Uterus (tissue), 4 donors: ENCODE measurements at places on chromosomes 12 and 14. TPM values are rescaled to one million over a fixed set of nuclear protein-coding genes. Genes with fewer than 3 reads are reported as not detected.

HOXC9 gene
- total RNA-seq, result 1.7 TPM

SPX gene
- total RNA-seq, result not detected

ASPG gene
- 16.2 TPM for total RNA-seq

AVPR1A gene
- 23.3 TPM for total RNA-seq

POLR3B gene
- total RNA-seq, result 20.7 TPM

NEUROD4 gene
- not detected for total RNA-seq

LRIG3 gene
- 54.0 TPM for total RNA-seq

DENND5B gene
- total RNA-seq, result 20.0 TPM

ZNF219 gene
- total RNA-seq, result 56.8 TPM

C12orf50 gene
- total RNA-seq, result not detected

DBX2 gene
- not detected for total RNA-seq

BBOF1 gene
- total RNA-seq, result 14.0 TPM

GRCh38 chr14:22070119-22070982, 396.7 kb upstream of the OR4E1 start:
- H3K4me3 ChIP-seq, result no peak overlapping the region
- no peaks in the 10 kb centered on the region for H3K36me3 ChIP-seq
- no peak overlapping the region for H3K27ac ChIP-seq
- no peak for DNase-seq
- H3K27me3 ChIP-seq, result no peaks in the 10 kb centered on the region
- no peaks in the 10 kb centered on the region for H3K4me1 ChIP-seq

GRCh38 chr12:112122823-112123690, 2.3 kb upstream of the TRAFD1 start:
- no peaks in the 10 kb centered on the region for H3K36me3 ChIP-seq
- no peak for DNase-seq
- H3K27me3 ChIP-seq, result no peaks in the 10 kb centered on the region
- H3K4me1 ChIP-seq, result no peaks in the 10 kb centered on the region
- H3K27ac ChIP-seq, result peak overlapping the region; percentile 71

GRCh38 chr14:29893989-29894388, 33.7 kb downstream of the PRKD1 start:
- no peaks in the 10 kb centered on the region for H3K36me3 ChIP-seq
- H3K4me3 ChIP-seq, result no peak overlapping the region
- H3K27ac ChIP-seq, result no peak overlapping the region
- H3K27me3 ChIP-seq, result no peaks in the 10 kb centered on the region
- H3K4me1 ChIP-seq, result no peaks in the 10 kb centered on the region

GRCh38 chr14:102878970-102879460, 43.4 kb upstream of the AMN start:
- no peaks in the 10 kb centered on the region for H3K4me1 ChIP-seq
- no peak overlapping the region for H3K27ac ChIP-seq
- DNase-seq, result no peak
- no peak overlapping the region for H3K4me3 ChIP-seq
- H3K27me3 ChIP-seq, result no peaks in the 10 kb centered on the region

- no peaks in the 10 kb centered on the region for H3K4me1 ChIP-seq
- H3K27me3 ChIP-seq, result no peaks in the 10 kb centered on the region
- no peaks in the 10 kb centered on the region for H3K36me3 ChIP-seq
Observed at GRCh38 chr12:39616251-39616650, 3.4 kb downstream of the ABCD2 start.

DNA sequence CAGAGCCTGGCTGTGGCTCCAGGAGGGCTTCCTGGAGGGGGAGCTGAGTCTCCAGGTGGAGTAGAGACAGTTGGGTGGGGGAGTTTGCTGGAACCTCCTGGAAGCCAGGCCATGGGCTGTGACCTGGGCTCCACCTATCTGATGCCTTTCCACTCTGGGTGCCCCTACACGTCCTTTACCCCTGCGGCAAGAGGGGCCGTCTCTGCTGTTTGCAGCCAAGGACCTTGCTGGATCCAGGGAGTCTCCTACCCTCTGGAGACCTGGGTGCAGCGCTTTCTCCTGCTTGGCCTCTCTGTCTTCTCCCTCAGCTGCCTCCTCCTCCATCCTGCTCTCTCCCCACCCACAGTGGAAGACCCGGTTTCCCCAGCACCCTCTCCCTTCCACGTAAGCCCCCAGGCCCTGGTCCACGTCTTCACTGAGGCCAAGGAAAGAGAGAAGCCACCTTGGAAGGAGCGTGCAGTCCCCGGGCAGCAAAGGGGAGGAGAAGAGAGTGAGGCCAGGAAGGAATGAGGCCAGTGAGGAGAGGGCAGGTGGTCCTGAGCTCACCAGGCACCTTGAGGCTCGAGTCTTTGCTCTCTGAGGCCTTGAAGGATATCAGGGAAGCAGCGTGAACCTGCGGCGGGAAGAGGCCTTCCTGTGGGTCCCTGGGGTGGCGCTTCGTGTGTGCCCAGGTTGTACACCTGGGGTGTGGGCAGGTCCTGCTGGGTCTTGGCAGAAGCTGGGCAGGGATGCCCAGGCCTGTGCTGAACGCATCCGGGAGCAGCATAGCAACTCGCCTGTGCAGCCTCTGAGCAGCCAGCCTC, 294.3 kb upstream of the RTL1 start:
- DNase-seq, result peak; percentile 11
- no peak overlapping the region for H3K4me3 ChIP-seq
- H3K27ac ChIP-seq, result no peak overlapping the region
- H3K27me3 ChIP-seq, result no peaks in the 10 kb centered on the region

DNA sequence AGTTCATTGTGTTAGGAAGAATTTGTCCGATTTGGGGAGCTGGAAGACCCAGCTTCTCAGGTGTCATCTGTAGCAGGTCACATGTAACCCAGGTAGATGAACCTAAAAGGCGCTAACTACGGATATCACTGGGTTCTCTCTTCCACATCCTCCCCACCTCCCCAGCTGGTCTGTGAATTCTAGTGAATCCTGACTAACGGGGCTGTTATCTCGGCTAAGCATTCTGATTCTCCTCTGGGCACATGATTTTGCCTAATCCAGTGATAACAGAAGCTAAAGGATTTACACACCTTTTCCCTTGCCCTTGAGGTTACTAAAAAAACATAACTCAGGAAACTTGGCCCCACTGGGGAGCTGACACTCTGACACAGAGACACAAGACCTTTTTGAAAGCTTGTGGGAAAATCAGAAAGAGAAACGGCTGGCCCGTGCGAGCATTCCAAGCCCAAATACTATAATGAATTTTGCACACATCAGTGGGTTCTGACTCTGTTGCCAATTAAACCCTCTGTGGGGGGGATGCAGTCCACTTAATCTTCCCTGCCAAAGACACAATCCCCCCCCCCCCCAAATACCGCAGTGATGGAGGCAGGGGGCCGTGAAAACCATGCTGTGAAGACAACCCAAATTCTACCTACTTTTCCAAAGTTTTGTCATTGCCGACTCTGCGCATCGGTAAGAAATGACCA, 81.0 kb upstream of the FZD10 start:
- DNase-seq, result no peak
- H3K4me1 ChIP-seq, result no peaks in the 10 kb centered on the region
- no peaks in the 10 kb centered on the region for H3K36me3 ChIP-seq
- no peaks in the 10 kb centered on the region for H3K27me3 ChIP-seq

- no peaks in the 10 kb centered on the region for H3K27me3 ChIP-seq
- H3K36me3 ChIP-seq, result no peaks in the 10 kb centered on the region
- no peak overlapping the region for H3K4me3 ChIP-seq
- no peaks in the 10 kb centered on the region for H3K4me1 ChIP-seq
Observed at GRCh38 chr14:46887144-46887543, 235.6 kb upstream of the RPL10L start.

DNA sequence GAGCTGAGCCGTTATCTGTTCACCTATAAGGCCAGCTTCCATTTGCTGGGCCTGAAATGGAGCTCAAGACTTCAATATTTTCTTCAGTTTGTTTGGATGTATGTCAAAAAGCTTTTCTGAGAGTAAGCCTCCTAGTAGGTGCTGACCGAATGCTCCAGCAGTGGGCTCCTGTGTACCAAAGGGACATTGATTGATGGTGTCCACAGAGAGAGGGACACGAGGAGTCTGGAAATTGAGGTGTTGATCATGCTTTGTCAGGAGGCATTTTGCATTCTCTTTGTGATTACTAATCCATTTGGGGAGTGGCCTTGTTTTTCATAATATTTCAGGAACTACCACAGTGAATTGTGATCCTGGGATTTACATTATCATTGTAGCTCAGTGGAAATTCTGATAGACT, 107.7 kb upstream of the SLC38A2 start:
- H3K27me3 ChIP-seq, result no peaks in the 10 kb centered on the region
- no peaks in the 10 kb centered on the region for H3K36me3 ChIP-seq
- no peak for DNase-seq
- H3K27ac ChIP-seq, result no peak overlapping the region

DNA sequence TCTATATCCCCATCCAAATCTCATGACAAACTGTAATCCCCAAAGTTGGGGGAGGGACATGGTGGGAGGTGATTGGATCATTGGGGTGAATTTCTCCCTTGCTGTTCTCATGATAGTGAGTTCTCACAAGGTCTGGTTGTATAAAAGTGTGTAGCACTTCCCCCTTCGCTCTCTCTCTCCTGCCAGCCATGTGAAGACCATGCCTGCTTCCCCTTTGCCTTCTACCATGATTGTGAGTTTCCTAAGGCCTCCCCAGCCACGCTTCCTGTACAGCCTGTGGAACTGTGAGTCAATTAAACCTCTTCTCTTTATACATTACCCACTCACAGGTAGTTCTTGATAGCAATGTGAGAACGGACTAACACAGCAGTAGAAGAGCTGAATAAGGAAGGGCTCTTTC, 62.6 kb upstream of the VASH1 start:
- no peaks in the 10 kb centered on the region for H3K27me3 ChIP-seq
- no peak for DNase-seq
- no peak overlapping the region for H3K27ac ChIP-seq
- H3K4me1 ChIP-seq, result no peaks in the 10 kb centered on the region
- H3K36me3 ChIP-seq, result no peaks in the 10 kb centered on the region
- no peak overlapping the region for H3K4me3 ChIP-seq

GRCh38 chr12:130879781-130880389, 8.0 kb downstream of the RAN start:
- H3K27ac ChIP-seq, result no peak overlapping the region
- H3K36me3 ChIP-seq, result no peaks in the 10 kb centered on the region
- no peaks in the 10 kb centered on the region for H3K27me3 ChIP-seq
- H3K4me3 ChIP-seq, result no peak overlapping the region
- H3K4me1 ChIP-seq, result no peaks in the 10 kb centered on the region

DNA sequence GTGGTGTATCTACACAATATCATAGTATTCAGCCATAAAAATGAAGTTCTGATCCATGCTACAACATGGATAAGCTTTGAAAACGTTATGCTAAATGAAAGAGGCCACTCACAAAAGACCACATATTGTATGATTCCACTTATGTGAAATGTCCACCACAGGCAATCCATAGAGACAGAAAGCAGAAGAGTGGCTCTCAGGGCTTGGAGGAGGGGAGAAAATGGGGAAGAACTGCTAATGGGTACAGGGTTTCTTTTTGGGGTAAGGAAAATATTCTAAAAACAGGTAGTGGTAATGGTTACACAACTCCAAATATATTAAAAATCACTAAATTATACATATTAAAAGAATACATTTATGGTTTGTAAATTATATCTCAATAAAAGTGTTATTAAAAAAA, 16.5 kb downstream of the SCNN1A start:
- no peak overlapping the region for H3K4me3 ChIP-seq
- no peaks in the 10 kb centered on the region for H3K36me3 ChIP-seq
- DNase-seq, result no peak
- no peaks in the 10 kb centered on the region for H3K4me1 ChIP-seq
- H3K27ac ChIP-seq, result no peak overlapping the region

DNA sequence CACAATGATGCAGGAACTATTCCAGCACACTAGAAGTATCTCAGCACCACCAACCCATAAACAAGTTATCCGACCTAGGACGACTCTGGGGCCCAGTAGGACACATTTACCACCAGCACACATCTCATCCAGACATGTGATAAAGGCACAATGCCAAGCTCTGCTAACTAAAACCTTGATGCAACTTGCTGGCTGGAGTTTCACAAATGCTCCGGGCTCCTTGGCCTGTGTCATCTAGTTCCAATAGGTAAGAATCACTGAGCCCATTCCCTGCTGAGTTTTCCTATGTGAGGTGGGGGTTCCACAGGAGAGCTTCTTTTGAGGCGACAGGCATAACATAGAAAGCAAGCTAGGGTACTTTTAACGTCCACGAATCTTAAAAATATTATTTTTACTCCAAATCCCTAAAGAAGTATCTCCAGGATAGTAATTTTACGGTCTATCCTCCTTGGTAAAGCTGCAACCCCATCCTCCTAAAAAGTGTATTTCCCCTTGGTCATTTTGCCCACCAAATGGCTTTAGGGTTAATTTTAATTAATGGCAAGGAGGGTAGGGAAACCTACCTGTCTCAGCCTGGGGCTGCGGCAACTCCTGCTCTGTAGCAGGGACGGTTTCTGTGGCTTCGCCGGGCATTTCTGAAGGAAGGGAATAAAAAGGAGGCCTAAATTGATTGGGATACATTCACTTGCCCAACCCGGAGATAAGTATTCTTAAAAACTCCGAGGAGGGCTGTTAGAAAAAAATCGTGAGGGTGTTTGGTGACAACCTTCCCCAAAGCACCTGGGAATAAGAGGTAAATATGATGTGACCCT, 1.0 kb downstream of the NACA start:
- no peaks in the 10 kb centered on the region for H3K36me3 ChIP-seq
- H3K27me3 ChIP-seq, result no peaks in the 10 kb centered on the region
- peak; percentile 63 for DNase-seq
- peak overlapping the region; percentile 78 for H3K4me3 ChIP-seq

DNA sequence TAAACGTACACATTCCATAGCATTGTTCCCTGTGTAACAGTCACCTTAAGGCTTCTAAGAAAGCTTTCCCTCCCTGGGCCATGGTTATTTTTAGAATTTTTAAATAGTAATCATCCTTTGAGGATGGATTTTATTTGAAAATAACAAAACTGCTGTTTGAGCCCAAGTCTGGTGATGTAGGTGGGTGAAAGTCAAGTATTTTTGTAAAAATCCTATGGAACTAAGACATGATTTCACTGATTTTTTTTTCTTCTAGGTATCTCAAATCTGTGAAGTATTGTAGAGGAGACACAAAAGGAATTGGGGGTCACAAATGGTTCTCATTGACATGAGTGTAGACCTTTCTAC, 1.4 kb downstream of the ISCU start:
- H3K27ac ChIP-seq, result peak overlapping the region; percentile 92
- no peaks in the 10 kb centered on the region for H3K27me3 ChIP-seq
- H3K36me3 ChIP-seq, result no peaks in the 10 kb centered on the region
- no peak for DNase-seq
- no peaks in the 10 kb centered on the region for H3K4me1 ChIP-seq
- no peak overlapping the region for H3K4me3 ChIP-seq

GRCh38 chr14:92503756-92504491, 9.7 kb upstream of the RIN3 start:
- DNase-seq, result no peak
- H3K36me3 ChIP-seq, result no peaks in the 10 kb centered on the region
- H3K4me1 ChIP-seq, result no peaks in the 10 kb centered on the region
- no peaks in the 10 kb centered on the region for H3K27me3 ChIP-seq
- H3K4me3 ChIP-seq, result no peak overlapping the region

GRCh38 chr12:49967777-49968250, 4.9 kb upstream of the AQP6 start:
- no peak overlapping the region for H3K4me3 ChIP-seq
- H3K27ac ChIP-seq, result no peak overlapping the region
- no peak for DNase-seq
- no peaks in the 10 kb centered on the region for H3K27me3 ChIP-seq
- no peaks in the 10 kb centered on the region for H3K36me3 ChIP-seq
- peaks cover 8% of the 10 kb centered on the region for H3K4me1 ChIP-seq
